ENCODE measurements at places on chromosomes 2 and 18.

GRCh38 chr2:60476206-60476954 is 77.1 kb downstream of the BCL11A start:
- no peak for DNase-seq

DNA sequence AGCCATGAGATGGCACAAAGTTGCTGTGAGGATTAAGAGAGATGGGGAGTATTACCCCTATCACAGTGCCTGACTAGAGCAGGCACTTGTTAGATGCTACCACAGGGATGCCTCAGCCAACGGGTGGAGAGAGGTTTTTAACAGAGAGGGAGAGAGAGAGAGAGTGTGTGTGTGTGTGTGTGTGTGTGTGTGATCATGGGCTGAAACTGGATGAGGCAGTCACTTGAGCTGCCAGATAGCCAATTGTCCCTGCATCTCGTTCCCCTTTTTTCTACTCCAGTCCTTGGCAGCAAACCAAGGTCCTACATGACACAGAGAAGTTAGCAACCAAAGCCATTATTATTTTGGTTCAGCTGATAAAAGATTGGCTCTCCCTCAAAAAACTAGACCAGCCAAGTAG is 3.0 kb downstream of the CD8A start:
- no peak for DNase-seq

DNA sequence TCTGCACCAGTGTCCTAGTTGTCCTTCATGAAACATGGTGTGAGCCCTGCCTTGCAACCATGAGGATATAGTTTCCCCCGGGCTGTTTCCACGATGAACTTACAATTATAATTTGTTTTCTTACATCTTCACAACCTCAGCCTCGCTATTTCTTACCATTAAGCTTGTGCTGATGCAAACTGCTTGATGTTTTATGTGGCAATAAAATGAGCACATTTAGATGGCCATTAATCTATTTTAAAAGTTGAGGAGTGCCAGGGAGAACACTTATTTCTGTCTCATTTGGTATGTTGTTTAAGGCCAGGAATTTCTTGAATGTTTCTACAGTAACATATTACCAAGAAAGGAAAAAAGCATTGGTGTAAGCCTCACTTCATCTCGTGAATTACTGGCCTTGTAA is 214.5 kb upstream of the SLC8A1 start:
- no peak for DNase-seq

GRCh38 chr2:309954-310510 is 22.1 kb upstream of the ALKAL2 start:
- no peak for DNase-seq

- no peak for DNase-seq
Observed at GRCh38 chr2:33014268-33014667, 67.5 kb downstream of the LTBP1 start.

DNA sequence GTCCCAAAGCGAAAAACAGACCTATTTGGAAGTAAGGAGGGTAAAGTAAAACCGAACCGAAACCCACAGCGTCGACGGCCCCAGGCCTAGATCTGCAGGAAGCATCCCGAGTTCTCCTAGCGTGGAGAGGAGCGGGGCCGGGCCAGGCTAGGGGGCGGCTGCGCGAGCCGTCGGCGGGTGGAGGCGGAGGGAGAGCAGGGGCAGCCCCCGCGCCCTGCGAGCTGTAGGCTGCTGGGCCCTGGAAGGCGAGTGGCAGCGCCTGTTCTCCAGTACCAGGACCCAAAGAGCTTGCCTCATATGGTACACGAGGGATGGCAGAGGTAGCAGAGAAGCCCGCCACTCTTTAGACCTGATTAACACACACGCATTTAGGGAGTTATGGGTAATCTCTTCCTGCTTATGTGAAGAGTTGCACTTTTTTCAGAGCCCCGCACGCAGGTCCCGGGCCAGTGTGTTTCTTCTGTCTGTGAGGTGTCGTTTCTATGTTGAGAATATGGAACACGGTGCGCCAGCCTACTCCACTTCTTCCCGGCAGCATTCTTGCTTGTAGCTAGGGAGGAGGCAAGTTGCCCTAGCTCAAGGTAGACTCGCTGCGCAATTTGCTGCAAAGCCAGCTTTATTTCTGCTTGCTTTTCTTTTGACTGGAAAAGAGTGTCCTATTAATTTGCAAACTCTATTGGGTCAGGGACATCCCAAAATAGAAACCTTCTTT is 71.1 kb downstream of the ARHGEF33 start:
- no peak for DNase-seq

- no peak for DNase-seq
Observed at GRCh38 chr2:239204136-239204875, 196.5 kb downstream of the HDAC4 start.

DNA sequence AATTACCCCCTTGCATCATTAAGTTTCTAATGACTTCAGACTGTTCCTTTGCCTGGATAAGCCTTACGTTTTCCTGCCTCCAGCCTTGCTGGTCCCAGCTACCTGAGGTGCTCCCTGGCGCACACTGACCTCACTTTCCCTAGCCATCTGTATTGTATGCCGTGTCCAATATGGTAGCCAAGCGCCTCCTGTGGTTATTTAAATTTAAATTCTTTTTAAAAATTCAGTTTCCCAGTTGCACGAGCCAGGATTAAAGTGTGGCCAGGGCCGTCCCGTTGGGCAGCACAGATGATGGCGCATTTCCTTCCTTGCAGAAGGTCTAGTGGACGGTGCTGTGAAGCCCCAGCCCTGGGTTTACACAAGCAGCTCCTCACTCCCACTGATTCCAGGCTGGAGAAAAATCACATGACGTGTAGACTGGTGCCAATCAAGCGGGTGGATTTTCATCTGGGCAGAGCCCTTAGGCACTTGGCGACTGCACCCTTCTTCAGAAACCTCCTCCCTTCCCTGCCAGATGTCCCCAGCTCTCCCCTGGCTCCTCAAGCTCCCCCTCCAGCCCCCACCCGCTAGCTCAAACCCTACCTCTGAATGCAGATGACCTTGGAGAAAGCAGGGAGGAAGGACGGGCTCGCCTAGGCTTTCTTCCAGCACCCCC is 33.9 kb downstream of the ACKR3 start:
- DNase-seq: no peak

GRCh38 chr2:122706757-122707223 is 951.3 kb downstream of the TSN start:
- DNase-seq: no peak

- DNase-seq: no peak
Observed at GRCh38 chr2:191032588-191033429, 18.8 kb upstream of the STAT1 start.

GRCh38 chr2:47676261-47676926 is 106.6 kb upstream of the MSH6 start:
- DNase-seq: no peak

DNA sequence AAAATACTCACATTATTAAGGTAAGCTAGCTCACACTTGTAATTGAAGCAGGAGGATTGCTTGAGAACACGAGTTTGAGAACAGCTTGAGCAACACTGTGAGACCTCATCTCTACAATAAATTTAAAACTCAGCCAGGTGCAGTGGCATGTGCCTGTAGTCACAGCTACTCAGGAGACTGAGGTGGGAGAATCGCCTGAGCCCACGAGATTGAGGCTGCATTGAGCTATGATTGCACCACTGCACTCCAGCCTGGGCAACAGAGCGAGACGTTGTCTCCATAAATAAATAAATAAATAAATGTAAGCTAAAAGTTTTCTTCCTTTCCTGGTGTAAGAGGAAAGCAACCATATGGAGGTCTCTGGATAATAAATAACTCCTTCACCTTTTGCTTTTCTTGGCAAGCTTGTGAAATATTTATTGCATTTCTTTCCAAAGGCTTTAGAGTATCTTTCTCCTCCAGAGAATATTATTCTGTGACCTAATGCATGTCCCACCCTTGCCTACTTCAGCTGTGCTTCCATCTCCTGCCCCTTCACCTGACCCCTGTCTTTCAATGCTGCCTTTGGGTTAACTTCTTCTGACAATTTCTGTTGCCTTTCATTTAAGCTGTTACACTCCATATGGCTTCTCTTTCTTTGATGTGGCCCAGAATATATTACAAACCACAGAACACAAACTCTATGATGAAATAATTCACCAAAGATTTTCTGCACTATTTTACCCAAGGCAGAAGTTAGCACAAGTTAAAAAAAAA is 280.7 kb upstream of the RND3 start:
- no peak for DNase-seq

GRCh38 chr18:50315100-50315871 is 27.8 kb upstream of the CXXC1 start:
- DNase-seq: no peak

DNA sequence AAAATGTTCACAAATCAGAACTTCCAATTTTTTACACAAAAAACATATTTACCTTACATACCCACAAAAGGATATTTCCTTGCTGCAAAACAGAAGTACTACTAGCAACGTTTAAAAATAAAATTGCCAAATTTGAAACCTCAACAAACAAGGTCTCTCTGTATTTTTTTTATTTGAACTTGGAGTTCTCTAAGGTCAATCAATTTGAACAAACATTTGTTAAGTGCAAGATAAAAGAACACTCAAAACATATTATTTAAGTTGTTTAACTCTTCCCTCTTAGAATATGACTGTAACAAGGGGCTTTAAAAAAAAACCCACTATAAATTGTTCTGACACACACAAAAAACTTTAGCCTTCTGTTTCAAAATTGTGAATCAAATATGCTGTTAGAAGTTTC is 29.6 kb downstream of the PNO1 start:
- no peak for DNase-seq

- no peak for DNase-seq
Observed at GRCh38 chr18:41484069-41484468, 471.0 kb upstream of the PIK3C3 start.

GRCh38 chr2:139142252-139142880 is 362.2 kb upstream of the NXPH2 start:
- DNase-seq: no peak

- DNase-seq: no peak
Observed at GRCh38 chr18:55252901-55253300, 293.6 kb upstream of the CCDC68 start.

GRCh38 chr18:48540251-48541025 is 1.6 kb downstream of the CTIF start:
- DNase-seq: peak; percentile 38

DNA sequence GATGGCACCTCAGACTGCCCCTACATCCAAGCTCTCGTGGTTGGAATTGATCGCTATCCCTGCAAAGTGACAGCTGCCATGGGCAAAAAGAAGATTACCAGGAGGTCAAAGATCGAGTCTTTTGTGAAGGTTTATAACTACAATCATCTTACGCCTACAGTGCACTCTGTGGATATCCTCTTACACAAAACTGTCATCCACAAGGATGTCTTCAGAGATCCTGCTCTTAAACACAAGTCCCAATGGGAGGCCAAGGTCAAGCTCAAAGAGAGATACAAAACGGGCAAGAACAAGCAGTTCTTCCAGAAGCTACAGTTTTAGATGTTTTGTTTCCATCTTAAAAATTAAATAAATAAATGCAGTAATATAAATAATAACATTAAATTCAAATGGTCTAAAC is 45.4 kb downstream of the INO80D start:
- DNase-seq: no peak

GRCh38 chr18:10442551-10442971 is 11.9 kb upstream of the APCDD1 start:
- no peak for DNase-seq

GRCh38 chr2:127371037-127371436 is 16.7 kb downstream of the MAP3K2 start:
- no peak for DNase-seq

- no peak for DNase-seq
Observed at GRCh38 chr2:232321817-232322559, 56.6 kb upstream of the ALPP start.

DNA sequence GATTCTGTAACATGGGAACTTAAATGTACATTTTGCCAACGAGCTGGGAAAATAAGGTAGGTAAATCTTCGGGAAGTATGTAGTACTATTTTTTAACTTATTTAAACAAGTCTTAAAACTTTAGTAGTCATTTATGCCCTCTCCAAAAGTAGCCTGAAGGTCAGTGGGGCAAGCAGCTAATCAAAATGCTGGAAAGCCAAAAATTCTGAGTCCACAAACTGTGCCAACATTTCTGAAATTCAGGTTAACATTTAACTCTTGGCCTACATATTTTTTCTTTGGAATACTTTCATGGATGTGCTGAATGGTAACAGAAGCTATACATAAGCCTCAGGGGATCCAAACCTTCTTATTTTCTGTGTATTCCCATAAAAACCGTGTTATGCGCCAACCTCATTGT is 26.3 kb downstream of the WDR75 start:
- no peak for DNase-seq

DNA sequence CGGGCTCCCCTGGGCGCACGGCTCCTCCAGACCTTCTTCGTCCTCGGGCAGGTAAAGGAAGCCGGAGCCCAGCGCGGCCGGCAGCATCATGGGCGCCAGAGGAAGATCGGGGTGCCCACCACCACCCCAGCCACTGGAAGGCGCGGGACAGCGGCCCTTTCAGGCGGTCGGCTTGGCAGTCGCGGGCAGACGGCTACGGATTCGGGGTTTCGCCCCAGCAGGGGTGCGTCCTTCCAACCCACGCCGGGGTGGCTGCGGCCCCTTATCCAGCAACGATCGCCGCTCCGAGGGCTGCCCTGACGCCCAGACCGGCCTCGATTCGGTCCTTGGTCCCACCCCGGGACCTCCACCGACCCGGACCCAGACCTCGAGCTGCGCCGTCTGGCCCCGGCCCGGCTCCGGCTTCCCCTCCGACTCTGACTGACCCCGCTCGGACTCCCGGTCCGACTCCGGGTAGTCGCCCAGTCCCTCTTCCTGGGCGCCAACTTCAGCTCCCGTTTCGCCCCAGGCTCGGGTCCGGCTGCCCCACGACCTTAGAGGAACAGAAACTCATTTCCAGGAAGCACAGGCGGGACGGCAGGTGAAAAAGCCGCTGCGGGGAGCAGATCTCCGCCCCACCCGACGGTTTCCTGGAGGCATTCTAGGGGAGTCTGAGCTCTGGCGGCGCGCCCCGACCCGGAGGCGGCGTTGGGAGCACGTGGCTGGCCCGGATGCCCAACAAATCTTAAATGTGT is 30.2 kb upstream of the SSB start:
- DNase-seq: no peak
